Mucosa of descending colon (tissue), 3 donors: ENCODE measurements at places on chromosomes 5 and 9.

DNA sequence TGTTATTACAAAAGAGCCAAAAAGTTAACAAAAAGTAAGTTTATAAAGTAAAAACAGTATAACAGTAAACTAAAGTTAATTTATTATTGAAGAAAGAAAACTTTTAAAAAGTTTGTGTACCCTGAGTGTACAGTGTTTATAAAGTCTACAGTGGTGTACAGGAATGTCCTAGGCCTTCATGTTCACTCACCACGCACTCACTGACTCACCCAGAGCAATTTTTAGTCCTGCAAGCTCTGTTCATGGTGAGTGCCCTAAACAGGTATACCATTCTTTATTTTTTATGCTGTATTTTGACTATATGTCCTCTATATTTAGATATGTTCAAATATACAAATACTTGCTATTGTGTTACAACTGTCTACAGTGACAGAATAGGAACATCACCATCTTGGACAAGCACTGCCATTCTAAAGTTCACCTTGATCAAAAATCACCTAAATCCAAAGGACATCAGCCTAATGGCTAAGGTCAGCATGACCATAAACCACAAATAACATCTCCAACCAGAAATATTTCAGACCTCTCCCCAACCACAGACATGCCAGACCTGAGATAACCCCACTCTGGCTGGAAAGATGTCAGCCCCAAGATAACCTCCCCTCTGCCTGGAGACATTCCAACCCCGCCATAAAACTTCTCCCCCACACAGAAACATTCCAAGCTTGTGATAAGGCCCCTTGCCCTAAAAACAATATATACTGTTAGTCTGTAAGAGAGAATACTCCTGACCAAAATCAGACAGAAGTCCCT lies 56.1 kb downstream of the AGXT2 start:
- DNase-seq, result no peak

- no peak for DNase-seq
Observed at GRCh38 chr9:82180711-82181110, 192.1 kb downstream of the SPATA31D1 start.

- no peak for DNase-seq
Observed at GRCh38 chr9:125329978-125330377, 68.4 kb downstream of the GAPVD1 start.

- DNase-seq, result no peak
Observed at GRCh38 chr5:174589011-174589410, 135.4 kb upstream of the MSX2 start.

- no peak for DNase-seq
Observed at GRCh38 chr9:3549225-3549624, 23.4 kb upstream of the RFX3 start.

- no peak for DNase-seq
Observed at GRCh38 chr5:157925786-157926671, 67.1 kb upstream of the CLINT1 start.

DNA sequence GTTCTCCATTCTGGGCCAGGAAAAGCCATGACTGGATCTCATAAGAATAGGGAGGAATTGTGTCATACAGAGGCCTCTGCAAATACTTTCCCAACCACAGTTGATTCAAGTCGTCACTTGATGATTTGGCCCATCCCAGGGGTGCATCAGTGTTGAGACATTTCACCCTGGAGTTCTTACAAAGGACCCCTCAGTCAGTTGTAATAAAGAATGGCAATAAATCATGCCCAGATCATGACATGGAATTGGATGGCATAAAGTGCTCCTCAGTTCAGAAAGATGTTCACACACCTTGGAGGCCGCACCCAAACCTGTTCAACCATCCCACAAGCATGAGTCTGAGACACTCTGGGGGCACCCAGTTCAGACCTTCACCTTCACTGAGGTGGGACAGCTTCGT lies 168.1 kb downstream of the NR3C1 start:
- no peak for DNase-seq

DNA sequence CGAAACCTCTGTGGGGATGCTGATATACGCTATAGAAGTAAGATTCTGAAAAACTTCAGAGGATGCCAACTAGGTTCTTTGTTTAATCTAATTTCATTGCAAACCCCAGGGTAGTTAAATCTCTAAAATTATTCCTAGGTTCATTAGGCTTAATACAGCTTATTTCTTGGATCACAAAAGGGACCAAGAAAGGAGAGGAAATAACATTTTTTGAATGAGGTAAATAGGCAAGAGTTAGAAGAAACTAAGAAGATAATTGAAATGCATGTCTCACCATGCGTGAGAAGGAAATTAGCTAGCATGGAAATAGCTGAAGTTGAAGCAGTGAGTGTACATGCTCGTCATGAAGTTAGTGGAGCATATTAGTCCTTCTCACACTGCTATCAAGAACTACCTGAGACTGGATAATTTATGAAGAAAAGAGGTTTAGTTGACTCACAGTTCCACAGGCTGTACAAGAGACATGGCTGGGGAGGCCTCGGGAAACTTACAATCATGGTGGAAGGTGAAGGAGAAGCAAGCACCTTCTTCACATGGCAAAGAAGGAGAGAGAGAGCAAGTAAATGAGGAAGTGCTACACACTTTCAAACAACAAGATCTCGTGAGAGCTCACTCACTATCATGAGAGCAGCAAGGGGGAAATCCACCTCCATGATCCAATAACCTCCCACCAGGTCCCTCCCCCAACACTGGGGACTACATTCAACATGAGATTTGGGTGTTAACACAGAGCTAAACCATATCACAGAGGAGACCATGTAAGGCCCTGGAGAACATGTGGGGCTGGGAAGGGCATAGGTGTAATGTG lies 125.1 kb upstream of the OSMR start:
- DNase-seq, result no peak

DNA sequence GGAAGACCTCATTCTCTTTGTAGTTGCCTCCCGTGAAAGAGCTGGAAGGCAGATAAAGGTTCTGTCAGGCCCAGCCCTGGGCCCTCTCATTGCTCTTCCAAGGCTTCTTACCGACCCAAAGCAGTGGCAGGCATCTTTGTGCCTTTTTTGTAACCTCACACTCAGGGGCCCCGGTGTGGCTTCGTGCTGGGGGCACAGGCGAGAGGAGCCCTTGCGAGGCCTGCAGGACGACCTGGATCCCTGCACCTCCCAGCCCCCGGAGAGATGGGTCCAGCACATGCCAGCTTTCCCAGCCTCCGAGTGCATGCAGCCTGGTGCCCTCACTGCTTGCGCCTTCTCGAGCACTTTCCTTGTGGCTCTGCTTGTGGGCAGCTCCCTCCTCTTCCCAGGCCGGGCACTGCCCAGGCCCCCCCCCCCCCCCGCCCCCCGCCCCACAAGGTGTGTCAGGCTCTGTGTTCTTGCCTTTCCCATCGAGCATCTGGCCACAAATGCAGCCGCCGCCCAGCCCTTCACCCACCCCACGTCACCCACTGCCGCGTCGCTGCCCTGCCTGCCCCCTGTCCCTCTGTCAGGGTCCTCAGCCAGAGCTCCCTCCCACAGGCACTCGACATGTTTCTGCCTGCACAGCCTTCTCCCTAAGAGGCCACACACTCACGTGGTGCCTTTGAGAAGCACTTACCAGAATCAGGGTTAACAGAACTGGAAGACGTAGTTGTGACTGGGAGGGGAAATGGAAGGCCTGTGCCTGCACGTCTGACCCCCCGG lies 63.7 kb upstream of the CACNA1B start:
- no peak for DNase-seq

- no peak for DNase-seq
Observed at GRCh38 chr5:26945901-26946300, 92.5 kb downstream of the CDH9 start.

GRCh38 chr5:180487556-180487955 lies 6.6 kb upstream of the CNOT6 start:
- no peak for DNase-seq

DNA sequence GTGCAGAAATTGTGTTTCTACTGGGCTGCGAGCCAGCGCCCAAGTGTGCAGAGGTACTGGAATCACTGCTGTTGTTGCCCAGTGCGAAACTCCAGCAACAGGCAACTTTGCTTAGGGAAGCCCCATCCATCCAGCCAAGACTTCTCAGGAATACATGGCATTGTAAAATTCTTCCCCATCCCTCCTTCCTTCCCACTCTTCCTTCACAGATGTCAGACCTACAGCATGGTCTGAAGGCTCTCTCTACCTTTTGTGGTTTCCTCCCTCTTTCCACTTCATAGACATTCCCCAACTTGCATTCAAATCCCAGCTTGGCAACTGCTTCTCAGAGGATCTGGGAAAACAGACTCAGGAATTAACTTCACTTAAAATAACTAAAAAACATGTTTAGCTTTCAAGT lies 30.4 kb downstream of the ARL15 start:
- DNase-seq, result no peak

GRCh38 chr5:109250533-109251329 lies 159.0 kb downstream of the PJA2 start:
- no peak for DNase-seq

GRCh38 chr5:114118511-114118910 lies 243.4 kb upstream of the KCNN2 start:
- no peak for DNase-seq

GRCh38 chr5:116572350-116573278 lies 2.0 kb downstream of the SEMA6A start:
- DNase-seq, result peak; percentile 61

- DNase-seq, result no peak
Observed at GRCh38 chr5:58451732-58452565, 7.9 kb downstream of the PLK2 start.

GRCh38 chr9:16552252-16552651 lies 318.2 kb downstream of the BNC2 start:
- no peak for DNase-seq
